ENCODE measurements at places on chromosomes 2 and 18.

GRCh38 chr2:203809084-203809521 is 58.5 kb upstream of the CTLA4 start:
- DNase-seq = no peak

GRCh38 chr18:25503567-25504081 is 151.7 kb upstream of the ZNF521 start:
- DNase-seq = no peak

- DNase-seq = no peak
These were observed 78.4 kb upstream of the SALL3 start for GRCh38 chr18:78900938-78901909.

- no peak for DNase-seq
These were observed 31.2 kb downstream of the TWIST2 start for GRCh38 chr2:238879043-238879442.

DNA sequence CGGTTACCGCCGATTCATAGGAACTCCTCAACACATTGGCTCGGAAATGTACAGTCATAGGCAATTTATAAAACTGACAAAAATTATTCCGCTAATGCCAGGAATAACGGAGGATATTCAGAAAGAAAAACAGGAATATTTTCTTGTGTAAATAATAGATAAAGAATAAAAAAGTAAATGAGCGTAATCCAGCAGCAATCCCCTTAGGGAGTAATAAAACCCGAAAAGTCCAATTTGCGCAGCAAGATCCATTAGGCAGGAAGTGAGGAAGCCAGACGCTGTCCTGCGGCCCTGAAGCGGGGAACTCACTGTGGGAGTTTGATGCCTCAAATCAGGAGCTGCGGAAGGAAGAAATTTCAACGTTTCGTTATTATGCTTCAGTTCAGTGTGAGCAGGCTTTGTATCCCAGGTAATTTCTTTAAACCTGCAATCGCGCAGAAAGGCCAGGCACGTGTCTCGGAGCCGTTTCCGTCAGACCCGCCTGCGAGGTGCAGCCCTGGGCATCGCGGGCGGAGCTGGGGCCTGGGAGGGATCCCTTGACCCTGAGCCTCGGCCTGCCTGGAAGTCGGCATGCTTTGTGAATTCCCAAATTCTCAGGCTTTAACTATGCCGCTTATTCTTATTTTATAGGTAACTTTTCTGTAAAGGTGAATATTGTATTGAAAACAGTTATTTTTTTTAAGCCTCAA is 180.9 kb upstream of the ALKAL2 start:
- DNase-seq = no peak

DNA sequence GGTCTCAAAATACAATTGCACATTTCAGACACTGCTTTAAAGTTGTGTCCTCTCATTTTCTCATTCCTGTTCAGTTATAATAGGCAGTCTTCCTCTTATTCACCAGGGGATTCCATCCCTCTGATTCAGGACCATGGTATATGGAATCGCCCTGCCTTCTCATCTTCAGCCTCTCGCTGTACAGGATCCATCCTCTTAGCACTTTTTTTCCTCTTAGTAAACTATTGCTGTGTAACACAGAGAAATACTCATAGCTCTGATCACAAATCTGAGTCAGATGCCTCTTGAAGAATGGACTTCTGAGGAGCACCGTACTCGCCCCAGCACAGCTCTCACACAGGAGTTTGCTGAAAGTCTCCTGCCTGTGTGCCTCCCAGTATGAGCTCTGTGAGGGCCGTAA is 11.3 kb downstream of the RMP24 start:
- no peak for DNase-seq

DNA sequence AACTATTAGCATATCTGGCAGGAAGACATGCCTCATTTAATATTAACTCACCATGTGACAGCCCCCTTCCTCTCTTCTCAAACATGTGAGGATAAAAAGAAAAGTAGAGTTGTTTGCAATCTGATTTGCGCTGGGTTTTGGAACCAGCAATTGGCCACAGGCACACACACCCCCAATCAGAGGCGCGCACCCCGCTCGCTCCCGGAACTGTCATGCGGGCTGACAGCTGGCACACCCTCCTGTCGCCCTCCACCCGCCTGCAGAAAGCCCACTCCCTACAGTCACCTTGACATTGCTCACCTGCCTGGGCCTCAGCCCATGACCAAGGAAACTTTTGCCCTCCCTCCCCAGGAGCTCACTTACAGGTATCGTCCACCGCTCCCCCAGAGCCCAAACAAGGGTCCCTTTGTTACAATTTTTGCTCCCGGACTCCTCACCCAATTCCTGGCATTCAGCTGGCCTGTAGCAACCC is 1.1 kb downstream of the COBLL1 start:
- DNase-seq = no peak

GRCh38 chr2:217685255-217685605 is 317.6 kb downstream of the TNS1 start:
- DNase-seq = no peak

- no peak for DNase-seq
These were observed 93.2 kb downstream of the KCNS3 start for GRCh38 chr2:17971531-17972125.
